ENCODE measurements at places on chromosomes 1 and 21.

- no peak for DNase-seq
Observed at GRCh38 chr1:31372751-31373055, 173 bp downstream of the FABP3 start.

DNA sequence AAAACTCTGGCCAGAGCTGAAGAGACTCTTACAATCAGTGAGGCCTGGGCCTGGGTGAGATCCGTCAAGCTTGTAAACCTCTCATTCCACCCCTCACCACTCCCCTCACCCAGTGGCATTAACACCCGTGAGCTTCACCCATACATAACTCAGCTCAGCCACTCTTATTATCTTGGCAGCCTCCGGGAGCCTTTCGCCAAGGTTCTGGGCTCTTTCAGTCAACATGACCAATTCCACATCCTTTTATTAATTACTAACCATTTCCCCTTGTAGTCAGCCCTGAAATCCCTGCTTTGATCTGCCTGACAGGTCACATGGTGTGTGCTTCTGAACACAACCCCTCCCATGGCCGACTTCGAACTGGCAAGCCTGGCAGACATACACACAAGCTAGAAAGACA lies 134.8 kb downstream of the SETD4 start:
- no peak for DNase-seq

GRCh38 chr1:92485381-92486250 lies 1.1 kb downstream of the GFI1 start:
- peak; percentile 86 for DNase-seq

DNA sequence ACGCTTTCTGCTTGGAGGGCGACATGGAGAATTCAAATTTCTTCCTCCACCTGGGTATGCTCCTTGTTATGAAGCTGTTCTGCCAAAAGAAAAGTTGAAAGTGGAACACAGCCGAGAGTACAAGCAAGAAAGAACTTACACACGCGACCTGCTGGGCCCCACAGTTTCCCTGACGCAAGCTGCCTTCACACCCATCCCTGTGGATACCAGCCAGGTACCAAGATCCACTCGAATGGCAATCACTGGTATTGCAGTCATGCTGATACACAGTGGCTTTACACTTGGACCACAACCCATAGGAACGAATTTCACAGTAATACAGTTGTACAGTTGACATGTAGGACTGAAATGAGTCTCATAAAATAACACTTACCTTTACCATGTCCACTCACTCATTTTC lies 387.4 kb downstream of the ZP4 start:
- no peak for DNase-seq

GRCh38 chr1:22930240-22930912 lies 42.3 kb downstream of the LACTBL1 start:
- peak; percentile 69 for DNase-seq

DNA sequence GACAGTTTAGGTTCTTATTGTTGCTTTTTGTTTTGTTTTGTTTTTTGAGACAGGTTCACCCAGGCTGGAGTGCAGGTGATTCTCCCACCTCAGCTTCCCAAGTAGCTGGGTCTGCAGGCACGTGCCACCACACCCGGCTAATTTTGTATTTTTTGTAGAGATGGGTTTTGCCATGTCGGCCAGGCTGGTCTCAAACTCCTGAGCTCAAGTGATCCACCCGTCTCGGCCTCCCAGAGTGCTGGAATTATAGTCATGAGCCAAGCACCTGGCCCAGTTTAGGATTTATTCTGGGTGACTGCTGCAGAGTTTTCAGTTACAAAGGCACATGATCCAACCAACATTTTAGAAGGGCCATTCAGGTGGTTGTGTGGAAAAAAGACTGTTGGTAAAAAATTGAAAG lies 102.0 kb downstream of the SPAG17 start:
- no peak for DNase-seq

GRCh38 chr1:30753660-30754123 lies 3.9 kb downstream of the LAPTM5 start:
- no peak for DNase-seq

DNA sequence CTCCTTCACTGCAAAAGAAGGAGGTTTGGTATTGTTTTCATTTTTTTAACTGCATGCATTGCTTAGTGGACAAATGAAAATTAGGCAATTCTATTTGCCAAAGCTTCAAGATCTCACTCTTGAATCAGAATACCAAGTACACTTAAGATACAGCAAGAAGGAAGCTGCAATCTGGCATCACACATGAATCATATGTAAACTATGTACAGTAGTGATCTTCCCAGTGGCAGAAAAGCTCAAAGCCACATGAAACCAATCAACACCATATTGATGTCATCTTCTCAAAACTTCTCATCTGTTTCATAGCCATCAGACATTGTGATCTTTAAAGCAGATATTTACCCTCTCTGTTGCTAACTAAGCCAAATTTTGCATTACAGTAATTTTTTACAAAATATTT lies 550.1 kb downstream of the LTN1 start:
- DNase-seq = no peak

- no peak for DNase-seq
Observed at GRCh38 chr21:44394733-44395132, 41.3 kb downstream of the TRPM2 start.

GRCh38 chr1:67861856-67862516 lies 28.7 kb upstream of the GNG12 start:
- no peak for DNase-seq

DNA sequence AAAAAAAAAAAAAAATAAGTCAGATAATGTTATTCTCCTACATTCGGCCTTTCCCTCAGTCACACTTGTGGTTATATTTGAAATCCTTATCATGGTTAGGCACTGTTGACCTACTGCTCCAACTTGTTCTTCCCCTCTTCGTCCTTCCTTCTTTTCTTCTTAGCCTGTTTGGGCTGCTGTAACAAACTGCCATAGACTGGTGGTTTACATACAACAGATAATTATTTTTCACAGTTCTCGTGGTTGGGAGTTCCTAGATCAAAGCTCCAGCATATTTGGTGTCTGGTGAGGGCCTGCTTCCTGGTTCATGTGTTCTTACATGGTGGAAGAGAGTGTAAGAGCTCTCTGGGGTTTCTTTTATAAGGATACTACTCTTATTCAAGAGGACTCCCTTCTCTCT lies 73.4 kb downstream of the RABGAP1L start:
- no peak for DNase-seq
